Activated CD8-positive, alpha-beta T cell treated with anti-CD3 and anti-CD28 coated beads, Interleukin-2, amount 10 ng/mL, durations not matched to agents 7 days and 5 days (primary cell): ENCODE measurements at places on chromosomes 13 and 19. TPM values are rescaled to one million over a fixed set of nuclear protein-coding genes. Genes with fewer than 3 reads are reported as not detected.

DNA sequence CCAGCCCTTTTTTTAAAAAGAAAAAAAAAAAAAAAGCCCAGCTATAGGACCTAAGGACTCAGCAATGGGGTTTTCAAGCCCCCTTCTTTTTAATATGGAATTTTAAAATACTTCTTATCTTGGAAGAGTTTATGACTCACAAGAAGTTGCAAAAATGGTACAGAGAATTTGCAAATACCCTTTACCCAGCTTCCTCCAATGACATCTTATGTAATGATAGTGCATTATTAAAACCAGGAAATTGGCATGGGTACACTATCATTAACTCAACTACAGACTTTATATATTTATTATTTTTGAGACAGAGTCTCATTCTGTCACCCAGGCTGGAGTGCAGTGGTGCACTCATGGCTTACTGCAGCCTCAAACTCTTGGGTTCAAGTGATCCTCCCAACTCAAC lies 16.1 kb downstream of the TMEM38A start:
- DNase-seq, result no peak
- no peaks in the 10 kb centered on the region for H3K27me3 ChIP-seq
- no peaks in the 10 kb centered on the region for H3K4me1 ChIP-seq
- no peak overlapping the region for H3K27ac ChIP-seq
- no peak overlapping the region for H3K4me3 ChIP-seq

GRCh38 chr13:23430664-23431063 lies 2.8 kb downstream of the SACS start:
- no peaks in the 10 kb centered on the region for H3K4me1 ChIP-seq
- H3K27ac ChIP-seq, result no peak overlapping the region
- H3K36me3 ChIP-seq, result no peaks in the 10 kb centered on the region
- DNase-seq, result no peak

GRCh38 chr13:114136576-114136975 lies 4.2 kb upstream of the RASA3 start:
- H3K36me3 ChIP-seq, result peaks cover 2% of the 10 kb centered on the region
- H3K4me1 ChIP-seq, result peaks cover 21% of the 10 kb centered on the region
- H3K27me3 ChIP-seq, result peaks cover 22% of the 10 kb centered on the region
- H3K27ac ChIP-seq, result no peak overlapping the region

The ZNF486 gene
- total RNA-seq, result 13.1 TPM

GRCh38 chr13:91134803-91135184 lies 212.7 kb upstream of the MIR17HG start:
- no peak overlapping the region for H3K27ac ChIP-seq
- H3K4me1 ChIP-seq, result no peaks in the 10 kb centered on the region
- H3K36me3 ChIP-seq, result no peaks in the 10 kb centered on the region
- no peaks in the 10 kb centered on the region for H3K27me3 ChIP-seq
- no peak for DNase-seq

The ZNF627 gene
- total RNA-seq, result 4.8 TPM

The SLC8A2 gene
- 0.05 TPM for total RNA-seq

The SULT2A1 gene
- not detected for total RNA-seq

The KLHL1 gene
- not detected for total RNA-seq
